ENCODE measurements at places on chromosomes 11 and 22.

- no peak for DNase-seq
Measured at GRCh38 chr11:124535552-124536232, 7.8 kb downstream of the OR8B12 start.

DNA sequence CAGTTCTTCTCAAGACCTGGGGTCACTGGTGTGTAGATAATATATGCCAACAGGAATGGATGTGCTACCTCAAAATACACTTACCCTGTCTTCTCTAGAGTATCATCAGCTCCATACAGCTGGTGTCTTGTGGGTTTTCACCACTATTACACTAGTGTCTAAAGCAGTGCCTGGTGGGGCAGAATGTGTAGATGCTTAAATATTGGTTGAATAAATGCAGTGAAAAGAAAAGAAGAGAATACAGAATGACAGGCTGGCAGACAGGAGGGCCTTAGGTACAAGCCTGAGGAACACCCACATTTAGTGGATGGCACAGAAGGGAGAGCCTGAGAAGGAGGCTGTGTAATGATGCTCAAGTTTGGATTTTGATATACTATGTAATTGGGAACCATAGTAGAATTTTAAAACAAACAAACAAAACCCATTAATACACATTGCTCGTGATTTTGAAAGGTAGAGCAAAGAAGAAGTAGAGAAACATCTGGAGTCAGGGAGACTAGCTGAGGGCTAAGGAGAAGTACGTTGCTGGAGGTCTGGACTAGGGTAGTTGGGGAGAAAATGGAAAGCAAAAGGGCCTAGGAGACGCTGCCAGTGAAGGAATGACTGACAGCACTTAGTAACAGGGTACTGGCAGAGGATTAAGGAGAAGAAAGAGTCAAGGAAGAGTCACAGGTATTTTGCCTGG is 20.5 kb upstream of the RAG2 start:
- no peak for DNase-seq

DNA sequence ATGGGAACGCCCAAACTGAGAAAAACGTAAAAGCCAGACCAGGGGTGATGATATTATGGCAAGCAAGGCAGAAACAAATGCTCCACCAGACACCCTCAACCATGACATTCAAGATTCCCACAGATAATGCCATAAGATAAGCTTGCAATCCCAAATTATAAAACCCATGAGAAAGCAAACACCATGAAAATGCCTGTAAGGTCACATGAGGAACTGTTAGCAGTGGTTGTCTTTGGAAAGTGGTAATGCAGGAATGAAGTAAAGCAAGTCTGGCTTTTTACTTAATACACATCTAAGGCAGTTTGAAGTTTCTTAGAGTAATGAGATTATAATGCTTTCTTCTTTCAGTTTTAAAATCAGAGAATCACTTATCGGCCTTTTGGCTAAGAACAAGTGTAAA is 111.0 kb downstream of the MN1 start:
- no peak for DNase-seq

GRCh38 chr11:115497303-115497702 is 6.9 kb downstream of the CADM1 start:
- no peak for DNase-seq

GRCh38 chr22:25829237-25829636 is 87.2 kb downstream of the MYO18B start:
- DNase-seq: no peak

GRCh38 chr11:36540998-36541397 is 26.8 kb upstream of the RAG1 start:
- DNase-seq: no peak

DNA sequence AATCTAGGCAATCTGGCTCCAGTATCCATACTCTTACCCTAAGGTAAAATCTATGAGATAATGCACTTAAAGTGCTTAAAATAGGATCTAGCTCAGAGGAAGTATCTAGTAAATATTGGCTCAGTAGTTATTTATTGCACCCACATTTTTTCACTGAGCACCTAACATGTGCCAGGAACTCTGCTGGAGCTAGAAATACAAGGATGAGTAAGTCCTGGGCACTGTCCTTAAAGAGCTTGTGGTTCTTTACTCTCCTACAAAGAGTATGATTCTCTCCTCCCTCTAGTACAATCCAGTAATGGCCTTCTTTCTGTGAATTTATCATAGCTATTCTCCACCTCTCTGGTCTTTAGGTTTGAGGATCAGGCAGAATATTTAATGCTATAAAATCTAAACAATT is 59.2 kb downstream of the DEUP1 start:
- no peak for DNase-seq
